ENCODE measurements at places on chromosomes 16 and 17. TPM values are rescaled to one million over a fixed set of nuclear protein-coding genes. Genes with fewer than 3 reads are reported as not detected.

GRCh38 chr17:11999696-12000095 lies 2.4 kb upstream of the ZNF18 start:
- no peak overlapping the region for H3K27ac ChIP-seq
- H3K36me3 ChIP-seq: no peaks in the 10 kb centered on the region
- no peaks in the 10 kb centered on the region for H3K27me3 ChIP-seq
- H3K4me3 ChIP-seq: no peak overlapping the region

DNA sequence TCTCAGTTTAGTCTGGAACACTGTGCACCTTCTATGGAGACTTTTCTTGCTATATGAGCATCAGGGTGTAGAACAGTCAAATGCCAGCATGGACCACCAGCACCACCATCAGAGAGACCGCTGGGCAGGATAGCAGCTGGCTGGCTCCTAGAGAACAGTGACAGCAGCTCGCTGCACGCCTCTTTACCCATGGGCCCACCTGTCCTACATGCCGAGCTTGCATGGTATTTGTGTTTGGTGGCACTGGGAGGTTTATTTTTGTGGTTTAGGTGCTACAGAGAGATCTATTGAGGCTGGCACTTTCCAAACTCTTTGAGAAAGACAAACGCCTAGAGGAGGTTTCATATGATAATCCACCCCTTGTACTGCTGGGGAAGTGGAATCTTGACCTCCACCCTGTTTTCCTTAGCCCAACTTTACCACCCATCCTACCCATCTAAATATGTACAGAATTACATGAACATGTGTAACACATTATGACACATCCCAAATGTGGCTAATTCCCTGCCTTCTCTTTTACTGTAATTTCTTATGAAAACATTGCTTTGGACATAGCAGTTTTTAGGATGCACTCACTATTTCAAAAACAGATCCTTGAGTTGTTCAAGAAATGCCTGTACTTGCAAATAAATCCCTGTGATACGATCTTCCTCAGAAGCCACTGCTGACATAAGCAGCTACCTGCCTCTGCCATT lies 46.3 kb downstream of the COG7 start:
- no peak overlapping the region for H3K27ac ChIP-seq
- DNase-seq: no peak
- H3K4me3 ChIP-seq: no peak overlapping the region
- H3K36me3 ChIP-seq: peaks cover 96% of the 10 kb centered on the region
- H3K4me1 ChIP-seq: no peaks in the 10 kb centered on the region
- no peaks in the 10 kb centered on the region for H3K27me3 ChIP-seq

The CD7 gene
- not detected for total RNA-seq

GRCh38 chr16:840561-841454 lies 40.3 kb upstream of the GNG13 start:
- H3K4me3 ChIP-seq: no peak overlapping the region
- no peak overlapping the region for H3K27ac ChIP-seq
- peaks cover 4% of the 10 kb centered on the region for H3K27me3 ChIP-seq

The MTHFSD gene
- total RNA-seq: 7.4 TPM

DNA sequence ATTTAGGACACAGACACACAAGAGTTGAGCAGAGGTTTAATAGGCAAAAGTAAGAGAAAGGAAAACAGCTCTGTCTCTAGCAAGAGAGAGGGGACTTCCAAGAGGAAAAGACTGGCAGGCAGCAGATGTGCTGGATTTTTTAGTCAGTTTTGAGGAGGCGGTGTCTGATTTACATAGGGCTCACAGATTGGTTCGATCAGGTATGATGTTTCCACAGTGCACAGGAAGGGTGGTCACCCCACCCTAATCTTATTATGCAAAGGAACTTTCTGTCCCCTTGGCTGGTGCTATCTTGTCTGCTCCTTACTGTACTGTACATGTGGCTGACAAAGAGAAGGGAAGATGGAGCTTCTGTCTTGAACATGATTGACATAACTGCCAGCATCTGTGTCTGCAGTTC lies 25.3 kb downstream of the BFAR start:
- peaks cover 4% of the 10 kb centered on the region for H3K4me1 ChIP-seq
- no peak for DNase-seq
- H3K27ac ChIP-seq: peak overlapping the region; percentile 69
- no peak overlapping the region for H3K4me3 ChIP-seq
- no peaks in the 10 kb centered on the region for H3K27me3 ChIP-seq

DNA sequence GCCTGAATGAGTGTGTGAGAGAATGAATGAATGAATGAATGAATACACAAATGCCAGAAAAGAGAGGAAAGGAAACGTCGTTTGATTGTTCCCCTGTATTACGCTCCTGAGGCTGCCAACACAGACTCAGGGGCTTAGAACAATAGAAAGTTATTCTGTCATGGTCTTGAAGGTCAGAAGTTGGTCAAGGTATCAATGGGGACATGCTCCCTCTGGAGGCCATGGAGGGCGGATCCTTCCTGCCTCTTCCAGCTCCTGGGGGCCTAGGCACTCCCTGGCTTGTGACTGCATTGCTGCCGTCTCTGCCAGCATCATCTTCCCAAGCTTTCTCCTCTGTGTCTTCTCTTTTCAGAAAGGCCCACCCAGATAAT lies 1.5 kb upstream of the SLC38A8 start:
- peak; percentile 40 for DNase-seq
- H3K36me3 ChIP-seq: no peaks in the 10 kb centered on the region
- no peaks in the 10 kb centered on the region for H3K4me1 ChIP-seq
- peaks cover 12% of the 10 kb centered on the region for H3K27me3 ChIP-seq
- H3K4me3 ChIP-seq: no peak overlapping the region

GRCh38 chr16:50002190-50002589 lies 22.8 kb upstream of the CNEP1R1 start:
- no peak overlapping the region for H3K4me3 ChIP-seq
- H3K36me3 ChIP-seq: no peaks in the 10 kb centered on the region
- no peak for DNase-seq
- H3K27me3 ChIP-seq: no peaks in the 10 kb centered on the region
- no peak overlapping the region for H3K27ac ChIP-seq

DNA sequence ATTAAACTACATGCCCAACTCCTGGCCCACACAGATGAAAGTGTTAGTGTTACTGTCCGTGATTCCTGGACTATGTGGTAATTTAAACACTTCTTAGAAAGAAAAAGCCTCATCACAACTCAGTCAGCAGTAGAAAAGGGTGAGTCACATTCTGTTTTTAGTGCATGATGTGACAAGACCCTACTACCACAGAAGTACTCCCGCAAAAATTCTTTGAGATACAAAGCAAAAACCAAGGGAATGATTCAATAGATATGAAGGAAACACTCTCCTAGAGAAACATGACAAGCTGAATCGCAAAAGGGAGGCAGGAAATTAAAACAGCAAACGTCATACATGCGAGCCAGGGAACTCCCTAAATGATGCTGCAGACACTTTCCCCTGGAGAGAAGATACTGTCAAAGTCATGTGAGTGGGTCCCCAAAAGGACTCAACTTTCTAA lies 14.4 kb downstream of the SNN start:
- H3K27ac ChIP-seq: peak overlapping the region; percentile 42
- no peak overlapping the region for H3K4me3 ChIP-seq
- no peaks in the 10 kb centered on the region for H3K27me3 ChIP-seq
- H3K36me3 ChIP-seq: peaks cover 100% of the 10 kb centered on the region
- no peak for DNase-seq
- peaks cover 74% of the 10 kb centered on the region for H3K4me1 ChIP-seq

DNA sequence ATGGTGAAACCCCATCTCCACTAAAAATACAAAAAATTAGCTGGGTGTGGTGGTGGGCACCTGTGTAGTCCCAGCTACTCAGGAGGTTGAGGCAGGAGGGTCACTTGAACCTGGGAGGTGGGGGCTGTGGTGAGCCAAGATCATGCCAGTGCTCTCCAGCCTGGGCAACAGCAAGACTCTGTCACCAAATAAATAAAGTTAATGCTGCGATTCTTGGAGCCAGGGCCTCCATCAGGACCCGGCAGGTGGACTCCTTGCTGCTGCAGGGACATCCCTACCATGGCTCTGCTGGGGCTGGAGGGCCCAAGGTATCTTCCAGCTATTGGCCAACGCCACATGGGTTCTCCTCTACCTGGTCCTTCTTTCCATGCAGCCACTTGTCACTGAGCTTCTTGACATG lies 82.5 kb upstream of the CACNG5 start:
- no peaks in the 10 kb centered on the region for H3K4me1 ChIP-seq
- no peak overlapping the region for H3K27ac ChIP-seq
- H3K27me3 ChIP-seq: no peaks in the 10 kb centered on the region
- peaks cover 40% of the 10 kb centered on the region for H3K36me3 ChIP-seq

GRCh38 chr17:52383493-52384100 lies 225.1 kb upstream of the CA10 start:
- DNase-seq: peak; percentile 85
- no peaks in the 10 kb centered on the region for H3K4me1 ChIP-seq
- H3K27me3 ChIP-seq: no peaks in the 10 kb centered on the region

DNA sequence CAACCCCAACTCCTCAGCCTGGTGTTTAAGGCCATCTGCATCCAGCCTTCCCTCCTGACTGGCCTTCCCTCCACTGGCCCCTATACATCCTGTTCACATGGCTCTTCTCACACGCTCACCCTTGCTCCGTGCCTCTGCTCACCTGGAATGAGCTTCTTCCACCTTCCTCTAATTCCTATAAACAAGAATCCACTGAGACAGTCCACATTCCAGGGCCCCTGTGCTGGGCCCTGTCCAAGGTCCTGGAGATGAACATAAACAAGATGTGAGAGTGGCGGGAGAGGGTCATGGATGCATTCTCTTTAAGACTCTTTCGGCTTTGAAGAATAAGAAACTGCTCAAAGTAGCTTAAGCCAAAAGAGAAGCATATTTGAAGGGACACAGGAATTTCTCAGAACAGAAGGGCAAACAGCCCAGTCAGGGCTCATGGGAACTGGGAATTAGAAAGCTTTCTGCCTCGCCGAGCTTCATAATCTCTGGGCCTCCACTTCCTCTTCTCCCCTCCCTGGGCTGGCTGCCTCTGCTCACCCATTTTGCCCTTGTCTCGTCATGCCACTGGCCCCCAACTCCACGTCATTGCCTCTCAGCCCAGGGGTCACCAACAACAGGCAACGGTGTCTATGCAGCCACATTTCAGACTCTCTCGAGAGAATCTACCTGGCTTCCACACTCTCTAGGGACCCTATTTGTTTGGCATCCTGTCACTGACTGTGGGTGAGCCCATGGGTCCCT lies 13.5 kb downstream of the SPPL2C start:
- H3K27me3 ChIP-seq: peaks cover 62% of the 10 kb centered on the region
- H3K36me3 ChIP-seq: no peaks in the 10 kb centered on the region
- no peaks in the 10 kb centered on the region for H3K4me1 ChIP-seq
- no peak overlapping the region for H3K4me3 ChIP-seq
- H3K27ac ChIP-seq: no peak overlapping the region
- DNase-seq: peak; percentile 68

DNA sequence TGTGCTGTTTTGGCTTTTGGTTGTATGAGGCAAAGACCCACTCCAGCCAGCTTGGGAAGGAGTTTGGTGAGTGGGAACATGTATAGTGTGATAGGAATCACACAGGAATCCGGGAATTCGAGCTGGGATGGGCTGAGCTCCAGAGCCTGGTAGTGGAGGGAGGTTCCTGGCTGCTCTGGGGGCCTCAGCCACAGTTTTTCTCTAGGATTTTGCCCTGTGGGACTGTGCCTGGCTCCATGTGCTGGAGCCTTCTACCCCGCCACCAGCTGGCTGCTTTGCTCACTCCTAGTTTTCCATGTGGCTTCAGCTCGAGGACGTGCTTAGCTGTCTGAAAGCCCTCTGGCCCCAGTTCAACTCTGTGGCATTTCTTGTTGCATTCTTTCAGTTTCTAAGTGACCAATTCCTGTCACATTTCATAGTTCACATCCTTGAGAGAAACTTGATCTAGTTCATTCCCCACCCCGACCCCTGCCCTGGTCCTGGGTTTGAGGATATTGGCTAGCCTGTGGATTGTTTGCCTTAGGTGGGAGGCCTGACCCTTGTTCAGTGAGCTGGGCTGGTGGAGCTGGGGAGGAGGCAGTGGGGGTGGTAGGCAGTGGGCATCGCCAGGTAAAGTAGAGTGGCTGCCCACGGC lies 5.0 kb downstream of the SEC14L1 start:
- DNase-seq: peak; percentile 79
- no peak overlapping the region for H3K4me3 ChIP-seq
- peaks cover 47% of the 10 kb centered on the region for H3K36me3 ChIP-seq
- H3K27ac ChIP-seq: peak overlapping the region; percentile 96

DNA sequence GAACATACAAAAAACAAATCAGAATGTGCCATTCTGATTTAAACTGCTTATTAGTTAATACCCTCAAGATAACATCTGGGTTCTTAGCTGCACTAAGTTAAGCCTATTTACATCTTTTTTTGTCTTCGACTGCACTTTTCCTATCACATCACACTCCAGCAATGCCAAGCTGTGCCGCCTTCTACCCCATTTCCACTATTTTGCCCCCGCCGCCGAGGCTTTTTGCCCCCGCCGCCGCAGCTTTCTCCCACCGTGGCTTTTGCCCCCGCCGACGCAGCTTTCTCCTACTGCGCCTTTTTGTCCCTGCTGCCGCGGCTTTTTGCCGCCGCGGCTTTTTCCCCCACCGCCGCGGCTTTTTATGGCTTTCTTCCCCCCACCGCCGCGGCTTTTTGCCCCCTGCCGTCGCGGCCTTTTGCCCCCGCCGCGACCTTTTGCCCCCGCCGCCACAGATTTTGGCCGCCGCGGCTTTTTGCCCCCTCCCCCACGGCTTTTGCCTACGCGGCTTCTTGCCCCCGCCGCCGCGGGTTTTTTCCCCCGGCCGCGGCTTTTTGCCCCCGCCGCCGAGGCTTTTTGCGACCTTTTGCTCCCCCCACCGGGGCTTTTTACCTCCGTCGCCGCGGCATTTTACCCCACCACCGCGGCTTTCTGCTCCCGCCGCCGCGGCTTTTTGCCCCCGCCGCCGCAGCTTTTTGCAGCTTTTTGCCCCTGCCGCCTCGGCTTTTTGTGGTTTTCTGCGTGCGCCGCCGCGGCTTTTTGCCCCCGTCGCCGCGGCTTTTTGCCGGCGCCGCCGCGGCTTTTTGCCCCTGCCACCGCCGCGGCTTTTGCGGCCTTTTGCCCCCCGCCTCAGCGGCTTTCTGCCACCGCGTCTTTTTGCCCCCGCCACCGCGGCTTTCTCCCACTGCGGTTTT lies 331.4 kb upstream of the WSB1 start:
- H3K27ac ChIP-seq: no peak overlapping the region
- DNase-seq: no peak
- no peaks in the 10 kb centered on the region for H3K36me3 ChIP-seq
- no peak overlapping the region for H3K4me3 ChIP-seq
- H3K27me3 ChIP-seq: peaks cover 9% of the 10 kb centered on the region

- DNase-seq: peak; percentile 75
- no peaks in the 10 kb centered on the region for H3K36me3 ChIP-seq
- peaks cover 4% of the 10 kb centered on the region for H3K27me3 ChIP-seq
- H3K27ac ChIP-seq: peak overlapping the region; percentile 94
These were observed 2.9 kb downstream of the SLC16A3 start for GRCh38 chr17:82231562-82232321.

DNA sequence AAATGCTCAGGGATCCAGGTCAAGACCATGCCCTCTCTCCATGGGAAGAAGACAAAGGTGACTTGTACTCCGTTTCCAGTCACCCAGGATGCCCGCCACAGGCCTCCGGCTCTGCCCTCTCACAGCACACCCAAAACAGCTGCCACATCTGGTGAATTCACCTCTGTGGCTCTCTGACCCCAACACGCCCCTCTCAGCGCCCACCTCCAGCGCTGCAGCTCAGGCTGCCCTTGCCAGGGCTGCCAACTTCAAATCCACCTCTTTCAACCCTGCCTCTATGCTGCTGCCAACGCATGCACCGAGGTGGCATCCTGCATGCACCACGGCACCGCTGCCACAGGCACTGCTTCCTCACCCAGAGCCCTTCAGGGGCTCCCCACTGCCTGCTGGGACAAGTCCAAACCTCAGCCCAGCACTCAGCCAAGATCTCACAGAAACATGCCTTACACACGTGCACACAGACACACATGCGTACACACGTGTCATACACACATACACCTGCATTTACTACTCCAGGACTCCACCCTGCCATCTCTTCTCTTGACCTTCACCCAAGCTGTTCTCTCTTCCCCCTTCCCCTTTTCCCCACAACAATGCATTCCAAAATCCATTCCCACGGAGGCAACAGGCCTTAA lies 7.5 kb downstream of the HID1 start:
- H3K27me3 ChIP-seq: no peaks in the 10 kb centered on the region
- no peak overlapping the region for H3K27ac ChIP-seq
- H3K4me3 ChIP-seq: no peak overlapping the region

Data from stomach (tissue), 19 donors.